ENCODE measurements at places on chromosomes 11 and 22. TPM values are rescaled to one million over a fixed set of nuclear protein-coding genes. Genes with fewer than 3 reads are reported as not detected.

NXPE4 gene
- not detected for total RNA-seq

PTPMT1 gene
- total RNA-seq: 76.7 TPM

SPDYC gene
- total RNA-seq: not detected

OPCML gene
- not detected for total RNA-seq

PTDSS2 gene
- total RNA-seq: 31.5 TPM

BEST1 gene
- total RNA-seq: 0.94 TPM

MMP13 gene
- not detected for total RNA-seq

CCDC81 gene
- 0.22 TPM for total RNA-seq

SCARF2 gene
- 4.0 TPM for total RNA-seq

PATE2 gene
- not detected for total RNA-seq

NLRP14 gene
- not detected for total RNA-seq

MUC5B gene
- total RNA-seq: not detected

ZBED4 gene
- total RNA-seq: 7.2 TPM

SLC5A12 gene
- total RNA-seq: not detected

DDI1 gene
- not detected for total RNA-seq

SLN gene
- 2,179 TPM for total RNA-seq

PGR gene
- total RNA-seq: 1.9 TPM

CHRM1 gene
- total RNA-seq: not detected

TRIM48 gene
- total RNA-seq: not detected

JRKL gene
- 5.8 TPM for total RNA-seq

SSTR3 gene
- total RNA-seq: not detected

TSGA10IP gene
- not detected for total RNA-seq

SORL1 gene
- 2.4 TPM for total RNA-seq

MAPK8IP2 gene
- total RNA-seq: 0.42 TPM

CCDC116 gene
- total RNA-seq: 0.20 TPM

RIMBP3B gene
- not detected for total RNA-seq

OR10A2 gene
- not detected for total RNA-seq

RFPL3 gene
- total RNA-seq: not detected

PIK3IP1 gene
- 13.7 TPM for total RNA-seq

MB gene
- total RNA-seq: 7,153 TPM

OR52A1 gene
- not detected for total RNA-seq

Measured in gastrocnemius medialis (tissue), 4 donors.